ENCODE measurements at places on chromosomes 4 and X. TPM values are rescaled to one million over a fixed set of nuclear protein-coding genes. Genes with fewer than 3 reads are reported as not detected.

PASD1 gene
- not detected for total RNA-seq

LRAT gene
- 22.6 TPM for total RNA-seq

NRK gene
- 9.8 TPM for total RNA-seq

C1QTNF7 gene
- not detected for total RNA-seq

FRAS1 gene
- total RNA-seq: 166 TPM

HOPX gene
- 0.55 TPM for total RNA-seq

DNA sequence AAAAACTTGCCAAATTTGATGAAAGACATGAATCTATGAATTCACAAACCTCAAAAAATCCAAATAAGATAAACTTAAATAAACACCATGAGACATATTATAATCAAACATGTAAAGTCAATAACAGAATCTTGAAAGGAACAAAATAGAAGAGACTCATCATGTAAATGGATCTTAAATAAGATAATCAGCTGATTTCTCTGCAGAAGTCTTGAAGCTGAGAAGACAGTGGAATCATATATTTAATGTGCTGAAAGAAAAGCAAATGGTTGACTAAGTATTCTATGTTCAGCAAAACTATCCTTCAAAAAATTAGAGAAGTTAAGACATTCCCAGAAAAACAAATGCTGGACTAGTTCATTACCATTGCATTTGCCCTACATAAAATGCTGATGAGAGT lies 215.7 kb upstream of the SPIN4 start:
- DNase-seq: no peak

DNA sequence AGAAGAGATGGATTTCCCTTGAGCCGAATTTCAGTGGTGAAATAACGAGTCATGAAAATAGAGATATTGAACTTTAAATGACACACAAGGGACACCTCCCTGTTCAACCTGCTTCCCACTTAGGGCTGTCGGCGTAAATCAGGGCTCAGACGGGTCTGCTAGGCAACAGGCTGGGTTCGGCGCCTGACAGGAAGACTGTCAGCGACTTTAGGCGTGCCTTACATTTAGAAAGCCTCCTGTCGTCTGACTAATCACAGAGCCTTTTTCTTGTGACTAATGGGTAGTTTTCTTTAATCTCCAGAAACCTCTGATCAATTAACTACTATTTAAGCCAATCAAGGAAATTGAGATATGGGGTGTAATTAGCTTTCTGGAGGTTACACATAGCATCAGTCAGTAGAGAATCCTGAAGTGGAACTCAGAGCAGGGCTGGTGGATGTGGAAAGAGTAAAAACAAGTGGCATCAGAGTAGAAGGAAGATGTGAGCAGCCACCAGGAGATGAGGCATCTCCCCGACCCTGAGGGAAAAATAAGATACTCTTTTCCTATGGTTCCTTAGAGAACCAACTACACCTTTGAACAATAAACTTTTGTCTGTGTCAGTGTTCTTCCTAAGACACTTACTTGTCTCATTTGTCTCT lies 86.2 kb upstream of the HS3ST1 start:
- DNase-seq: no peak

GRCh38 chr4:159476886-159477285 lies 374.0 kb downstream of the RAPGEF2 start:
- no peak for DNase-seq

GRCh38 chr4:179843370-179843769 lies 2399.8 kb upstream of the TENM3 start:
- DNase-seq: no peak

DNA sequence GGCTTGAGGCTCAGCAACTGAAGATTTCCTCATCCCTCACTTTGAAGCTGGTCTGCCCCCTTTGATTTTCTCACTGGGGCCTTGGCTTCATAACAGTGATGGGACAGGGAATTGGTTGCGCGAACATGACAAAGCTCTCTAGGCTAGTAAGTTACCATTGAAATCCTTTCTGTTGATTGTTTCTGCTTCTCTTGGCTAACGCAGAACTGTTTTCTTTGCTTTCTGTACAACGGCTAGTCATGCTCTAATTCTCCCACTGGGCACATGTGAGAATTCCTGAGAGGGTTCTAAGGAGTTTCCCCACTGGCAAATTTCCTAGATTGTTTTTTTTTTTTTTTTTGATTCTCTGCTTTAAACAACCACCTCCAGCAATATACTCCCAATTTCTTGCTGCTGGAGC lies 738.6 kb downstream of the PCDH7 start:
- DNase-seq: no peak

GRCh38 chrX:46710927-46711623 lies 47.8 kb downstream of the SLC9A7 start:
- no peak for DNase-seq

DNA sequence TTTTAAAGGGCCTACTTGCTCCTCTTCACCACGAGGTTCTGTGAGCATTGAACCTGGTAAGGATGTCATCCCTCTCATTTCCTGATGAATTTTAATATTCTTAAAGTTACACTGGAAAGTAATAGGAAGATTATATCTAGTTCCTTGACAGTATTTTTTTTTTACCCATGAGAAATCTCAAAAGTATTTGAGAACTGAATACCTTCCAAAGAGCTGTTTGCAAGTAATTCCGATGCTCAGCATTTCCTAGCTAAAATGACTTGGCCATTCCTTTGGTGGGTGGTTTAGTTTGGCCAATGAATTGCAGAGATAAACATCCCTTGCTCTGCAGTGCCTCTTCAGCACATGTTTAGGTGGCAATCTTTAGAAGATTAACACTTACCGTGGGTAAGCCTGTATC lies 110.2 kb upstream of the WDR1 start:
- no peak for DNase-seq

- DNase-seq: no peak
Observed at GRCh38 chrX:43998374-43998773, 25.2 kb upstream of the NDP start.

DNA sequence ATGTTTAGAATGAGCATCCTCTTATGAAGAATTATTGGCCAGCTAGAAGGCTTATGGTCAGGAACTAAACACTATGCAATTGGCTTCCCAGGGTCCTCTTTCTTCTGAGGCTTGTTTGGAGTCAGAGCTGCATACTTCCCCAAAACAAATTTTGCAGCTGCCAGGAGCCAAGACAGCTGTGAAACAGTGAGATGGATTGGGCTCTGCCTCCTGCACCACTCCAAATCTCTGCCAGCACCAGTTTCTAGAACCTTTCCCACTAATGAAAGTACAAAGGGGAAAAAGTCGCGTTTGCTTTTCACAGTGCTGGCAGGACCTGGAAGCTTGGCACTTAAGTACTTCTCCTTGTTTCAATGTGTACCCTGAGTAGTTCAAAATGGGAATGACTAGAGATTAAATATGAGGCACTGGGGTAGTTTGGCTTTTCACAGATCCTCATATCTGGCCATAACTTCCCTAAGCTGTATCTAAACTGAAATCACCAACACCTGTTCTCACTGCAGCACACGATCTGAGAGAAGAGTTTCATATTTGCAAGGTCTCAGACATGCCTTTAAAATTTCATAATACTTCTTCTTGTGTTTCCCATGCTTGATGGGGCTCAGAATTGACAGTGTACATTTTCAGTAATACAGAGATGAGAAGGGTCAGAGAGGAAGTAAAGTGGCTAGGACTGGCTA lies 20.7 kb upstream of the AR start:
- no peak for DNase-seq

DNA sequence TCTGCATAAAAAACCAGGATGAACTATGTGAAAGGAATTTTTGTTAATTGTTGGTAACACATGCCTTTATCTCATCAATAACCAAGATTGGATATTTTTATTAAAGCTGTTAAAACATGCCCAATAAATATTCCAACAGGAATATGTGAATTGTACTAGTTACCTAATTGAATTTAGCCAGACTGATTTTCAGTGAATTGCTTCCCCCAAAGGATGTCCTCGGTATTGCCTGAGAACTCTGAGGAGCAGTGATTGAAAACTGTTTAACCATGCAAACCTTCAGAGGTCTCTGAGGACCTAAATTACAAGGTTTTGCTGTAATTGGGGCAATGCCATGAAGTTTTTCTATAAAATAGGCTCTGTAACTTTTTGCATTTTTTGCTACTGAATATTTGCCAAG lies 66.6 kb downstream of the BLTP1 start:
- no peak for DNase-seq

DNA sequence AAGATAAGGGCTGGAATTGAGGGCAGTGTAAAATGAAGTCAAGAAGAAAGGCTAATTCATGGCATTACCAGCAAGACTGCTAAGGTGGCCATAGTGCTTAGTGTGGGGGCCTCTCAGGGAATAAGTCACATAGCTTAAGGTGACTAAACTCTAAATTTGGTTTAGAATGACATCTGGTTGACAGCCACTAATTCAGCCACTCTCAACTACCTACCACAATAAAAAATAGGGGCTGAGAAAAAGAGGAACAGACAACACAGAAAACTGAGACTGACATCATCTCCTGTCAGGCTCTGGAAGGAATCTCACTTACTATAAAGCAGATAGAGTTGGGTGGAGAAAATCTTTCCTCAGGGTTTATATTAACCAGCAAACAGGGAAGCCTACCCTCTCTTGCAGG lies 96.9 kb downstream of the CHRDL1 start:
- no peak for DNase-seq

GRCh38 chr4:71473541-71474240 lies 134.9 kb downstream of the SLC4A4 start:
- no peak for DNase-seq

DNA sequence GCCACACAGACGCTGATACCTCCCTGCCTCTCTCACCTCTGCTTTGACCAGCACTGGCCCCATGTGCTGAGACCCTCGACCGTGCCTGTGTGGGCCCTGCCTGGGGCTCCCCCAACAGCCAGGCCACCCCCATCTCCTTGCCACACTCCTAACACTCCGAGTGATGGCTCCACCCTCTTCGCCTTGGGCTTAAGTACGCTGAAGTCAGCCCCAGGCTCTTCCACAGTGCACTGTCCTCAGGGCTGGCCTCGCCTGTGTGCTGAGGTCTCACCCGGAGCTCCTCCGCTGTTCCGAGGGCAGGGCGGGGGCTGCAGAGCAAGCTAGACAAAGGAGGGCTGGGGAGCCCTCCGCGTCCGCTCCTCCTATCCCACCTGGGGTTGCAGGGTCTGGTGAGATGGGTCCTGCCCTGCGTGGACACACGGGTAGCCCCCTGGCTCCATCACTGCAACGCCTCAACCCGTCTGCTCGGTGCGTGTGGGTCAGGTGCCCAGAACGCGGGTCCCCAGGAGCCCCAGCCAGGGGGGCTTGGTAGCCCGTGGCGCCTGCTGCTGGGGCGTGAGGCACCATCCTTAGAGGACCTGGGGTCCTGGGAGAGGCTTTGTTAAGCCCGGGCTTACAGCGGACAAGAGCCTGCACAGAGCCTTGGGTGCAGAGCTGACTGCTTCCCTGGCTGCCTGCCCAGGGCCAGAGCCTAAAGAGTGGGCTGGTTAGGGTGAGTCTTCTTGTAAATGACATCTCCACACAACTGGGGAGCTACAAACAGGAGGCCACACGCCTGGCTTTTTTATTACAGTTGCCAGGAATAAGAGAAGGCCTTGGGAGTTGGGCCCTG lies 42.6 kb upstream of the NKX1-1 start:
- DNase-seq: no peak

DNA sequence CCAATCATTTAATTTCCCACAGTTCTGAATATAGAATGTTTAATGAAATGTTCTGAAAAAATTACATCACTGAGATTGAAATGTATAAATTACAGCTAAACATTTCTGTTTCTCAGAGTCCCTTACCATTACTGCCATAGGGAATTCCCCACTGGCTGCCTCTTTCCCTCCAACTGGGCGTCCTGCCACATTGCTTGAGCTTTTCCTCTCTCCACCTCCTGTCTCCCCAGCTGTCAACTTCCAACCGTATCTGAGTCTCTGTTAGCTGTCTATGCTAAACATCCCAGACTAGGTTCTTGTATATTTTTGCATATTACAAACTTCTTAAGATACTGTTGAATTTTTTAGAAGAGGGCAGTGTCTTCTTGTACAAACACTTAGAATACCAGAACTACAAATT lies 407.3 kb upstream of the SLIT2 start:
- DNase-seq: no peak

DNA sequence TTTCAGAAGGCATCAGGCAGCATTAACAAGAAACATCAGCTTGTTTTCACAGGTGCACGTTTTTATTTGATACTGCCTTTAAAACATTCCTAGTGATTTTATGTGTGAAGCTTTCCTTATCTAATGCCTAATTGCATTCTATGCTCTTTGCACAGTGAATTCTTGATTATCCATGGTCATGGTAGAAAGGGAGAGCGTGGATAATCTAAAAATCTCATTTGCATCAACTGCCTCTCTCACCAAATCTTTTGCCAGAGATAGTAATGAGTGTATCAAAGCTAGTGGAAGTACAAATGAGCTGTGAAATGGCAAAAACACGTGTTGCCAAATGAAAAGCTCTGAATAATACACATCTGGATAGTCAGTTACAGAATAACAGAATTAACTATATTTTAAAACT lies 170.5 kb downstream of the NAA11 start:
- DNase-seq: no peak

GRCh38 chrX:35919536-35920309 lies at the start of gene CFAP47:
TSS of gene CFAP47 (plus strand) at chrX:35919734. CDS start at chrX:35919800, 66 bp downstream.
- peak; percentile 12 for DNase-seq

DNA sequence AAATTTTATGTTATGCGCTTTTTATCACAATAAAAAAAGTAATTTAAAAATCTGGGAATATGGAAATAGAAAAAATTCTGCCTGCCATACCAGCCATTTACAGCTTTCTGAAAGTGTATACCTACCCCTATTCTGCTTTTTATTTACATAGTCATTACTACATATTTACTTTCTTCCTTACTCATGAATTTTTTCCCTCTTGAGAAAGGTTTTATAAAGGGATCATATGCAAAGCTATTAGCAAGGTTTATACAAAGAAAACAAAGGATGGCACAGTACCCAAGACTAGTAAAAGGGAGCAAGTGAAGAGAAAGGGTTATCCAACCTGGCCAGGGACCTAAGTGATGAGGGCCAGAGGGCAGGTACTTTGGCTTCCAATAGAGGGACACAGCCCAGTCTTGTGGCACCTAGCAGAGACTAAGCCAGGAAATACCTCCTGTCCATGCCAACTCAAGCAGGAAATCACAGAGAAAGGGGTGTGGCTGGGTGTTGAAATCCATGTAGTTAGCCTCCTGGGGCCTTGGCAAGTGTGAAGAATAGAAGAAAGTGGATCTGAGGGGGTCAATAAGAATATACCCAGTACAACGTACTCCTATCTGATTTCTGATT lies 207.3 kb upstream of the VEGFC start:
- no peak for DNase-seq

DNA sequence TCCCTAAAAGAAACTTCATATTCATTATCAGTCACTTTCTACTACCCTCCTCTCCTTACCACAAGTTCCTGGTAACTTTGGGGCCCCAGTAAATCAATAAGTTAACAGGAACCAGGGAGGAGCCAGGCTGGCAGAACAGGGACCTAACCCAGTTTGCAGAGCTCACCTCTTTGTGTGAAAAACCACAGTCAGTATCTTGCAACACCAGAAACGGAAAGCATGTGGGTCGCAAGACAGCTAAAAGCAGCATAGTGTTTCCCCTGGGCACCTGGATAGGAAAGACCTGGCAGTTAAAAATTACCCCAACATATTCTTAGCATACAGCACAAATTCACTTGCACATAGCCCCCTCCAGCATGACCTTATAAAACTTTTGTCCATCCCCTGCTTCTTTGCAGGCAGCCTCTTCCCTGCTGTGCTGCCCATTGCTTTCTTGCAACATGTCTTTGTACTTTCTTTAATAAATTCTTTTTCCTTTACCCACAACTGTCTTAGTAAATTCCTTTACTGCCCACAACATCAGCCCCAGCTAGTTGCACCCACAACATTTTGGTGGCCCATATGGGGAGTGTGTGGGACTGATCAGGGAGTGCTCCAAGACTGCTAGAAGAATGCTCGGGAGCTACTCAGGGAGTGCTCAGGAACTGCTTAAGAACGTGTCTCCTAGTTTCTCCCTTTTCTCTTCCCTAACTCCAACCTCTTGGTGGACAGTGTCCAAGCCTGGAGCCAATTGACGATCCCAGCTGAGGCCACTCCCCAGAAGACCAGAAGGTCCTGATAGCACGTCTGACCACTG lies 83.4 kb downstream of the MSN start:
- no peak for DNase-seq
